ENCODE measurements at places on chromosomes 2 and 18. TPM values are rescaled to one million over a fixed set of nuclear protein-coding genes. Genes with fewer than 3 reads are reported as not detected.
A peak's percentile ranks its signal among the peaks of the same experiment; 100 is the strongest.

DNA sequence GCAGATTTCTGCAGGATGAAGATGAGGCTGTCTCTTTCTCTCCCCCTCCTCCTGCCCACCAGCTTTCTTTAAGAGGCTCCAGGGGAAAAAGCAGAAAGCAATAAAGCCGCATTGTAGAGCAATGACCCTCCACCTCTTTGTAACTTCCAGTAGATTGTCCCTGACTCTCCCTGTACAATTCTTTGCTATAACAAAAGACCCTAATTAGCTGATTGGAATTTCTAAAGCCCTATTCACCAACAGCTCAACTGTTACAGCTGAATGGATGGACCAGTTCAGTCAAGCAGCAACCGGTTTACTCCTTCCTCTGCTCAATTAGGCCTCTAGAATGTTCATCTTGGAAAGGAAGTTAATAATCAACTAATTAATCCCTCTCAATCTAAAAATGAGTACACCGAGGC, 301.0 kb downstream of the STK39 start:
- H3K36me3 ChIP-seq = no peaks in the 10 kb centered on the region
- H3K4me3 ChIP-seq = no peak overlapping the region
- DNase-seq = no peak
- peaks cover 6% of the 10 kb centered on the region for H3K27me3 ChIP-seq
- H3K4me1 ChIP-seq = no peaks in the 10 kb centered on the region

- no peak overlapping the region for H3K4me3 ChIP-seq
- no peak overlapping the region for H3K27ac ChIP-seq
- peaks cover 3% of the 10 kb centered on the region for H3K4me1 ChIP-seq
- no peak for DNase-seq
- peaks cover 6% of the 10 kb centered on the region for H3K27me3 ChIP-seq
Observed at GRCh38 chr2:127101048-127101611, 5.8 kb downstream of the BIN1 start.

- H3K4me1 ChIP-seq = no peaks in the 10 kb centered on the region
- H3K36me3 ChIP-seq = no peaks in the 10 kb centered on the region
- H3K4me3 ChIP-seq = no peak overlapping the region
- DNase-seq = no peak
- no peak overlapping the region for H3K27ac ChIP-seq
Observed at GRCh38 chr2:204722691-204723090, 177.4 kb downstream of the PARD3B start.

- H3K4me3 ChIP-seq = no peak overlapping the region
- peaks cover 9% of the 10 kb centered on the region for H3K27me3 ChIP-seq
- no peaks in the 10 kb centered on the region for H3K36me3 ChIP-seq
Observed at GRCh38 chr2:114192362-114192761, 250.1 kb upstream of the DPP10 start.

DNA sequence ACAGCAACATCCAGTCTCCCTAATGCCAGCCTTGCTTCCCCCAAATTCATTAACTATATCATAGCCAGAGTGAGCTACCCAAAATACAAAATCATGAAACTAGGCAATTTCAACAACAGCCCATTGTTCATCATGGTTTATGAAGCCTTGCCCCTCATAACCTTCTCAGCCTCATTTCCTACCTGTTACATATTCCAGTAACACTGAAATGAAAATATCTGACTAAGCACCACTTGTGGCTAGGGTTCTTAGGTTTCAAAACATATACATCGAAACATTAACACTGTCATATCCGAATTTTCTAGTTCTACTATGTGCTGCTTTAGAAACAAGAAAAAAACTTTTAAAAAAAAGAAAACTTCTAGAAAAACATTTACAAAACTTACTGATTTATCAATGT, 59.5 kb downstream of the ATAD2B start:
- peaks cover 6% of the 10 kb centered on the region for H3K4me1 ChIP-seq
- peaks cover 19% of the 10 kb centered on the region for H3K36me3 ChIP-seq
- H3K4me3 ChIP-seq = peak overlapping the region; percentile 4
- no peaks in the 10 kb centered on the region for H3K27me3 ChIP-seq
- peak overlapping the region; percentile 20 for H3K27ac ChIP-seq

- peaks cover 6% of the 10 kb centered on the region for H3K36me3 ChIP-seq
- no peaks in the 10 kb centered on the region for H3K27me3 ChIP-seq
- DNase-seq = no peak
- no peak overlapping the region for H3K4me3 ChIP-seq
- H3K27ac ChIP-seq = no peak overlapping the region
- H3K4me1 ChIP-seq = no peaks in the 10 kb centered on the region
Observed at GRCh38 chr2:173343921-173344320, 10.8 kb upstream of the CDCA7 start.

SEPTIN10 gene
- 0.64 TPM for total RNA-seq

FBXO48 gene
- 2.5 TPM for total RNA-seq

SLC14A1 gene
- 2.3 TPM for total RNA-seq
